ENCODE measurements at places on chromosomes 11 and 22.

DNA sequence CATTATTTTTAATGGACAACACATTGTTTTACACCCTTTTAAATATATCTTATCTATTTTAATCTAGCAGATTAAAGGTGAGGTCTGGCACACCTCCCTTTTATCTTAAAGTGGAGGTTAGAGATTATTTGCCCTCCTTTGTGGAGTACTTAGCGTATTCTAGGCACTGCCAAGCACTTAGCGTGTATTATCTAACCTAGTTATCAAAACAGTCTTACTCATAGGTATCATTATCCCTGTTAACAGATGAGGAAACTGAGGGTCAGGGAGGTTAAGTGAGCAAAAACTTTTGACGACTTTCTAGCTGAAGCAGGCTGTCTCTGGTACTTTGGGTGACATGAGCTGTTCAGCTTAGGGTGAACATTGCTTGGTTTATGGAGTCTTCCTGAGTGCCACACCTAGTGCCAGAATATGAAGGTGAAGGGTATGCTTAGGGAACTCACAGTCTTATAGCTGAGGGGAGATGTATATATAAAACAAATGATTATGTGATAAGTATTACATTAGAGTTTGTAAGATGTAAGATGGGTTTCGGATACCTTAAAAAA, 55.0 kb downstream of the ZNRF3 start:
- DNase-seq, result no peak

- DNase-seq, result no peak
Observed at GRCh38 chr11:108774037-108774730, 109.3 kb downstream of the DDX10 start.

DNA sequence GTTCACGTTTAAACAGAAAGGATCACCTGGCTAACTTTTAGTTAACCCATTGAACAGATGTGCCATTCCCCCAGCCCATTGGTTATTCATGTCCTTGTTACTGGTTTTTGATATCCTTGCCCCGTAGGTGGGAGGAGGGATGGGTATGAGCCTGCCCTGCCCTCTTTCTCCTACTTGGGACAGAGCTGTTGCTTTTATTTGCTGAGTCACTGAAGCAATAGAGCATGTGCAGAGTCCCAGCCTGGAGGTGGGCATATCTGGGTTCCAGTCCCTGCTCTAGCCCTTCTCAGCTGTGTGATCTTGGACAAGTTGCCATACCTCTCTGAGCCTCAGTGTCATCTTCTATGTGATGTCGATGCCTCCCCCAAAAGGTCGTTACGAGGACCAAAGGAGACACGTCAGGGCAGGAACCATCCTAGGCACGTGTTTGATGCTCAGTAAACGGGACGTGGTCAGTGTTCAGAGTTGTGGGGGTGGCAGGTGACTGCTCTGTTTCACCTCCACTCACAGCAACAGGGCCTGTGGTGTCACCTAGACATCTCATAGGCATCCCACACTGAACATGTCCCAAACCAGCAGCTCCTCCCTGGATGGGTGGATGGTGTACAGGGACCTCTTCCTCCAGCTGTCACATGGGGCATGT, 61.0 kb downstream of the BMAL1 start:
- no peak for DNase-seq

DNA sequence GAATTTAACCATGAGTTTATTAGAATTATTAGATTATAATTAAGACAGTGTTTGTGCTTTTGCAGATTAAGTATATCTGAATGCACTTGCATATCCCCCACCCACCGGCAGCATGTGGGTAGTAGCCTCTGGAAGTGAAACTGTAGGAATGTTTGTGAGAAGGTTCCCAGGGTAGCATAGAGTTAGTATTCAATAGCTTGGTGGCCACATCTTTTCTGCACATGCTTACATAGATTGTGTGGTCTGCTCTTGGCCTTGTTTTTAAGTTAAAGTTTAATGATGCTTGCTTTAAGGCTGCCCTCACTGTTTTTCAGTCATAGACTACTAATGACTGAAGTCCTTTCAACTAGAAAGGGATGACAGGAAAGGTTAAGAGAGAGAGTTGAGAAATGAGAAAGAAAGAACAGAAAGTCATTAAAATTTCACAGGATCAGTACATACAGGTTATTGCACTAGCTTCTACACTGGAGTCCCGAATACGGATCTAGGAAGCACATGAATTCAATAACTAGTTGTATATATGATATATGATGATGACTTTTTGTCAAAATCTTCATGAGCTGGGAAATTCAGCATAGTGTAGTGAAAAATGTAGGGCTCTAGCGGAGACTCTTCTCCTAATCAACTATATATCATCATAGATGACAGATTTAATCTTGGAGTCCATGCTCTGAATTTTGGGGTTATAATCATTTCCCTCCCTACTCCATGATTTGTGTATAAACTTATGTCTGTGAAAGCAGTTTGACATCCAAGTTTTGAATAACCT, 137.1 kb downstream of the ARHGAP42 start:
- DNase-seq, result no peak

DNA sequence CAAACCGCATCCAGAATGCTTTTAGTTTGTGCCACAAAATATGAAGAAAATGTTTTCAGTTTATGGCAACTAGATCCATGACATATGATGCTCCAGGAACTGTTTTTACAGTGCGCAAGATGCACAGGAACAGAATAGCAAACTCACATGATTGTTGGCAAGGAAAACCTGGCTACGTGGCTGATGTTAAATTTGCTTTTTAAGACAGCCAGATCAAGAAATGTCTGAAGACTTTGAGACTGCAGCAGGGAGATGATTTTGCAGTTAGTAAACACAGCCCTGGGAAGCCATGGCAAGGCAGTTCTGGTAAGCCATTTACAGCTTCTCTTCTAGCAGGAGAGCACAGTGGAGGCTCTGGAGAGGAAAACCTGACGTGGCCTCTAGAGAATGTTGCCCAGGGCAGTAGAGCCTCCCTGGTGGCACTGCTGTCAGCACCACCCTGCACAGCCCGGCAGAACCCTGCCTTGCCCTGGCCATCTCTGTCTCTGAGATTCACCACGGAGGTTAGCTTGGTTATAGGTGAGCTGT, 69.8 kb upstream of the TNRC6B start:
- no peak for DNase-seq

DNA sequence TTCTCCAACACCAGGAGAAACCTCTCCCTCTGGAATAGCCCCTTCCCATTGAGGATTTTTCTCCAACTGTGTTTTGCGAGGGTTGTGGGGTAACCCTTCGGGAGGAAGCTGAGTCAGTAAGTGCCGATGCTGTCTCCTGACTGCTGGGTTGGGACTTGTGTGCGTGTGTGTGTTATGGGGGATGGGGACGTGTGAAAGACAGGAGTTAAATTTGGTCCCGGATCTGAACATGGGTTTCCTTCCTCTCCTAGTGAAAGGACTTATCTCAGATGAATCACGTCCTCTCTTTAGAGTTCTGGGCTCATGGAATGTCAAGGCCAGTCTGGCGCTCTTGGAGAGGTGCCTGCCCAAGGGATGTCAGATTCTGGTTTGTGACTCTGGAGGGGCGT, 33.3 kb downstream of the KIAA1671 start:
- no peak for DNase-seq

- peak; percentile 51 for DNase-seq
Observed at GRCh38 chr11:17413414-17414316, 25.2 kb upstream of the KCNJ11 start.

DNA sequence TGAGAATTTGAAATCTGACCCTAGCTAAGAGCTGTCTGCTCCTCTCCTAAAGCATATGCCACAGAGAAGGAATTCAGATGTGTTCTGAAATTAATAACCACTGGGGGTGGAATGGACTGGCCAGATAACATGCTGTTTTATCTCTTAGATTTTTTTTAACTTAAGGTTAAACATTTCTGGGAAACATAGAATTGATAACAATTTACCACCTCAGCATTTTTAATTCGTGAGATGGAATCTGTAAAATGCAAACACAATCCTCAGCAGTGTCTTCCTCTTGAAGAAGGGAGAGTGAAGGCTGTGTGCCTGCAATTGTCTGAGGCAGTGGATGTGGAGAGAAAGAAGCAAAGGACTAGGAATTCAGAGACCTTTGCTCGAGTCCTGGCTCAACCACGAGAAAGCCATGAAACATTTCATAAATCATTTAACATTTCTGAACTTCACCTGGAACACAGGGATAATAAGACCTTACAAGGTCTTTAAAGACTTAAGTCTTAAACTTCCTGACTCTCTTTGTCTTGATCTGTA, at the start of gene SLC5A12:
Gene SLC5A12, minus strand, starts transcription at position 113 of the 528 bp plus-strand sequence. CDS start 346 bp downstream, outside the sequence.
- DNase-seq, result no peak
